ENCODE measurements at places on chromosomes 1 and 21. TPM values are rescaled to one million over a fixed set of nuclear protein-coding genes. Genes with fewer than 3 reads are reported as not detected.
A peak's percentile ranks its signal among the peaks of the same experiment; 100 is the strongest.

DNA sequence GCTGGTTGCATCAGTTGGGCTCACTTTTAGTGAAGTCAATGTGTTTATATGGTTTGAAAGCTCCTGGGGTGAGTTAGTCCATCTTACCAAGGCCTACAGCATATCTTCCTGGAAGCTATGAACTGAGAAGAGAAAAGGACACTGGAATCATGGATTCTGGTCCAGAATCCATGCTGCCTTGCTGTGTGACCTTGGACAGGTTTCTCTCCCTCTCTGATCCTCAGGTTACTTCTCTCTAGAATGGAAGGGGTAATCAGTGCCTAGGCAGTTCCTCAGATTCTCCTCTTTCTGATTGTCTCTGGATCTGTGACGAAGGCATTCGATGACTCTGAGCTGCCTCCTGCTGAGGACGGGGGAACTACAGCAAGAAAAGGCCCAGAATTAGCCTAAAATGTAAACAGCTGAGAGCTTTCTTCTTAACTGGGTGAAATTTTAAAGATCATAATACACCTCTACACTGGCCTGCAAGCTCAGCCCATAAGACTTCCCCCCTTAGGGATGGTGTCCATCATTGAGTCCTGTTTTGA lies 425.0 kb upstream of the VAMP3 start:
- no peaks in the 10 kb centered on the region for H3K36me3 ChIP-seq
- DNase-seq = no peak
- H3K27me3 ChIP-seq = peaks cover 10% of the 10 kb centered on the region

DNA sequence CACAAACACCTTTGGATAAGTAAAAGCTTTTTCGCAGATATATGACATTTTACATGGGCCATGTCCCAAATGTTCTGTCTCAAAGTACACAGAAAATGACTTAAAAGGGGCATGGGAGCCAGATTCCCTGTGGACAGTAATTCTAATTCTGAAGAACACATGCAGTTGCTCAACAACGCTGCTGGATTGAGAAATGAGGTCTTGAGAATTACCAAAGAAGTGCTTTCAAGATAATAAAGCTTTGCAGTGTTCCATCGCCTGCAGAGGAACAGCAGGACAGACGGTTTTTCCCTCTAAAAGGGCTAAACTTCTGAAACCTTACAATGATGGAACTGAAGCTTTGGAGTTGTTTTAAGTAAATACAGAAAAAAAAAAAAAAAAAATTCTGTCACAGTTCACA lies 55.3 kb upstream of the HSPA13 start:
- no peaks in the 10 kb centered on the region for H3K4me1 ChIP-seq
- no peaks in the 10 kb centered on the region for H3K36me3 ChIP-seq
- no peak for DNase-seq
- no peak overlapping the region for H3K4me3 ChIP-seq

- H3K27ac ChIP-seq = peak overlapping the region; percentile 57
- DNase-seq = no peak
- peaks cover 3% of the 10 kb centered on the region for H3K36me3 ChIP-seq
- no peak overlapping the region for H3K4me3 ChIP-seq
Observed at GRCh38 chr1:9316080-9316444, 23.4 kb downstream of the SPSB1 start.

DNA sequence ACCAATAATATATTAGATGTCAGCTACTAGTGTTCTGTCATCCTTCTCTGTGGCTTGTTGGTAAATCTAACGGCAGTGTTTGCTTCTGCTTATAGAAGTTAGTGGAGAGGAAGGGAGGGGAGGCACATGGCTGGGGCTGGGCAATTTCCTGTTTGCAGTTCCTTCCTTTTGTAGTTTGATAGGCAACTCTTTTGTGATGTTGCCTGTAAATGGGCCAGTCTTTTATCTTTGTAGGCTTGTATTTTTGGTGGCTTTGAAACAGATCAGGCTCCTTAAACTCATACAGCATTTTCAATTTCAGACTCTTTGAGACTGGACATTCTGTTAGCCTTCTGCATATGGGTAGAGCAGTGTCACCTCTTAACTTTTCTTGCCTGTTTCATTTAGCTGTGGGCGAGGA lies 48.1 kb downstream of the CDC14A start:
- H3K4me1 ChIP-seq = peaks cover 8% of the 10 kb centered on the region
- peak overlapping the region; percentile 29 for H3K27ac ChIP-seq
- no peaks in the 10 kb centered on the region for H3K36me3 ChIP-seq

DNA sequence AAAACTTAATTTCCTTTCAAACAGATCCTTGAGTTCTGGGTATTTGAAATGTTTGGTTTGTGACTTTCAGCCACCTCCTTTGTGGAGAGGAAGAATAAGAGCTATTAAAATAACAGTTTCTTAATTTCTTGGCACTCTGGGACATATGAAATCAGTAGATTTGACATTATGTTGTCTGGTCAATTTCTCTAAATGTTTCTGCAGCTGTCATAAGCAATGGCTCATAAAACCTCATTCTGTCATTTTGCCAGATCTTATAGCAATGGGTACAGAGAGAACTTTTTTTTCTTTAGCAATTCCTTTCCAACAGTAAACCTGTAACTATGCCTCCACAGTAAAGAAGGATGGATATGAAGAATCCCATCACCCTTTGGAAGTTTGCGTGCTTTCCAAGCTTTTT lies 52.6 kb downstream of the LAMC1 start:
- no peak for DNase-seq
- H3K36me3 ChIP-seq = no peaks in the 10 kb centered on the region
- peaks cover 45% of the 10 kb centered on the region for H3K4me1 ChIP-seq
- peak overlapping the region; percentile 11 for H3K27ac ChIP-seq
- no peak overlapping the region for H3K4me3 ChIP-seq
- no peaks in the 10 kb centered on the region for H3K27me3 ChIP-seq

DNA sequence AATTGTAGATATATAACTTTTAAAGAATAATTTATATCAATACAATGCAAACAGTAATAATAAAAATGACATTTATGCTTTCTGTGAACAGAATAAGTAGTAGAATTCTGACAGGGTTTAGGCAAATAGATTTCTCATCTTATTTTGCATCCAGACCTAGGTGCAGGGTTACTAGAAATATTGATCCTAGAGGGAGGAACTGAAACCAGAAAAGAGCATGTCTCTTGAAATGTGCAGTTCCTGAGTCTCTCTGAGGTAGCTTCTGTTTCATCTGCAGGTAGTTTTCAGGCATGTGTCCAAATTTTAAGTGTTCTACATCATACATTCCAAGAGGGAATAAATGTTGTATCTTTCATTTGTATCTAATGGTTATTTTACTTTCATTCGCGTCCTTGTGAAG lies 631.9 kb upstream of the ADGRL4 start:
- H3K4me1 ChIP-seq = no peaks in the 10 kb centered on the region
- no peak overlapping the region for H3K4me3 ChIP-seq
- H3K27me3 ChIP-seq = no peaks in the 10 kb centered on the region
- H3K27ac ChIP-seq = no peak overlapping the region
- H3K36me3 ChIP-seq = no peaks in the 10 kb centered on the region
- no peak for DNase-seq

GRCh38 chr1:223539750-223540149 lies 125.8 kb downstream of the CAPN8 start:
- peaks cover 19% of the 10 kb centered on the region for H3K27me3 ChIP-seq
- no peaks in the 10 kb centered on the region for H3K36me3 ChIP-seq
- no peaks in the 10 kb centered on the region for H3K4me1 ChIP-seq
- DNase-seq = no peak
- H3K27ac ChIP-seq = no peak overlapping the region

DNA sequence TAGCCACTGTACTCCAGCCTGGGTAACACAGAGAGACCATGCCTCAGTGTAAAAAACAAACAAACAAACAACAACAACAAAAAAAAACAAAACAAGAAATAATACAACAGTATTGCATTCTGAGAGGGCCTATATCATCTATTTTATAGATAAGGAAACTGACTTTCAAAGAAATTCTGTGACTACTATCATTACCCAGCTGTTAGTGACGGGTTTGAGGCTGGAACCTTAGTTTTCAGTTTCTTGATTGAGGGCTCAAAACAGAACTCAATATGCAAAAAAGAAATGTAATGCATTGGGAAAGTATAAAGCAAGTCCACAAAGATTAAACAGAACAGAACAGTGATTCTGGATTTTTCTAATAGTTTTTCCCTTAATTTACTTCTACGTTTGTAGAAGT lies 149.4 kb downstream of the NFIA start:
- DNase-seq = no peak
- H3K27ac ChIP-seq = no peak overlapping the region
- no peaks in the 10 kb centered on the region for H3K27me3 ChIP-seq

- H3K4me1 ChIP-seq = no peaks in the 10 kb centered on the region
- H3K4me3 ChIP-seq = no peak overlapping the region
- no peak for DNase-seq
- H3K27ac ChIP-seq = no peak overlapping the region
- peaks cover 22% of the 10 kb centered on the region for H3K27me3 ChIP-seq
Observed at GRCh38 chr1:33712186-33712585, 151.7 kb upstream of the HMGB4 start.

The MSH4 gene
- total RNA-seq = 0.21 TPM

The RNU1-3 gene
- under 0.01 TPM for total RNA-seq

The OR2T29 gene
- not detected for total RNA-seq

The SLC19A1 gene
- 9.8 TPM for total RNA-seq

Measured in suprapubic skin (tissue), 4 donors.